ENCODE measurements at places on chromosomes 3 and 15. TPM values are rescaled to one million over a fixed set of nuclear protein-coding genes. Genes with fewer than 3 reads are reported as not detected.

Gene SEMA3G
- total RNA-seq: 0.09 TPM

Gene NTRK3
- total RNA-seq: not detected

Gene UBL7
- 63.2 TPM for total RNA-seq

Gene TRH
- not detected for total RNA-seq

Gene RTP3
- total RNA-seq: not detected

Gene CASR
- not detected for total RNA-seq

Gene FSIP1
- 0.68 TPM for total RNA-seq

Gene POTEB2
- total RNA-seq: not detected

Gene STRA6
- not detected for total RNA-seq

Gene GP5
- 2.2 TPM for total RNA-seq

Gene ADGRG7
- not detected for total RNA-seq

Gene SLC6A1
- total RNA-seq: not detected

Gene XCR1
- not detected for total RNA-seq

Gene EPB42
- not detected for total RNA-seq

Gene LYZL4
- total RNA-seq: not detected

Gene MNS1
- 0.80 TPM for total RNA-seq

Gene CSNK1G1
- total RNA-seq: 26.7 TPM

Gene GLDN
- total RNA-seq: not detected

All from activated naive CD8-positive, alpha-beta T cell treated with anti-CD3 and anti-CD28 coated beads, Interleukin-2, amount 10 ng/mL, durations not matched to agents 7 days and 5 days (primary cell).